ENCODE measurements at places on chromosomes 4 and X.

GRCh38 chrX:82218361-82218760, 1016.5 kb downstream of the SH3BGRL start:
- DNase-seq = no peak

GRCh38 chr4:71711044-71711984, 72.6 kb downstream of the GC start:
- no peak for DNase-seq

DNA sequence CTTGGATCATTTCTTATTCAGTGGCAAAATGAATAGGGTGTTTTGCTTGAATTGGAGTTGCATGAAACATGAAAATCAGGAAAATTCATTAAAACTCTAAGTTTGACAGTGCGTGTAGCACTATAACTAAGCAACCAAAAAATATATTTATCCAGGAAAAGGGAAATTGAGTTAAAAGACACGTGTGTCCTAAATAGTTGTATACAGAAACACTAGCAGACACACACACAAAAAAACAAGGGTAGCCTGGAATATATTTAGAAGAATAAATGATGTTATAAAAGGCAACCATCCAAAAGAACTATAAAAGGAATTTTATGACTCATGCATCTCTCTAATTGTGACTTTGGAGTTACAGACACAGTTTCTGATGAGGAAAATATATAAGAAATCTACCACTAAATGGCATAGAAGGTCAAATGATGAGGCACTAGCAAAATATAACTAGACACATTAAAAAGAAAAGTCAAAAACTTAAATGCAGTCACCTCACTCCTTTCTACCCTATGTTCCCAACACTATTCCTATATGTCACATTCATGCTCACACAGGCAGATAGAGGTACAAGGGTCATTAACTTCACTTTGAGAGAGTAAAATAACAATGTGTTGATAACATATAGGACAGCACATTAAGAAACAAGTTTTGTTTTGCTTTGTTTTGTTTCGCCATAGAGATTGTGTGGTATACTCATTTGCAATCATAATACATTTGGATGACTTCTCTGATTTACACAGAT, 793.6 kb upstream of the INTU start:
- peak; percentile 79 for DNase-seq

- peak; percentile 39 for DNase-seq
Observed at GRCh38 chrX:153635788-153636668, 11.0 kb upstream of the DUSP9 start.

DNA sequence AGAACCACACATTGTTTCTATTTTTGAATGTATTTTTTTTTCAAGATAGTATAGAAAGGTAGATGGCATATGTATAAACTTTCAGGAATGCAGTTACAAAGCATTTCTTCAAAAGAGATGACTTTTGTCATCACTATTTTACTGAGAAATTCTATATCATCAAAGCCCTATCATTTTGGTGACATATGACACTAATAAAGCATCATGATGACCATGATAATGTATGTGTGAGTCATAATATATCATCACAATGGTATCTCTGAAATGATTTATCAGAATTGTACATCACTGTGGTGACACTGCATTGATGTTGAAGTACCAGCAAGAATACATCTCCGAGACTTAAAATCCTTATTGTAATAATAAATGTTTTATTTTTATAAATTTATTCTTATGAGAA, 1740.8 kb downstream of the PCDH7 start:
- DNase-seq = no peak
